ENCODE measurements at places on chromosomes 1 and 21.
A peak's percentile ranks its signal among the peaks of the same experiment; 100 is the strongest.

- DNase-seq = no peak
Observed at GRCh38 chr1:41977326-41977725, 58.6 kb upstream of the HIVEP3 start.

DNA sequence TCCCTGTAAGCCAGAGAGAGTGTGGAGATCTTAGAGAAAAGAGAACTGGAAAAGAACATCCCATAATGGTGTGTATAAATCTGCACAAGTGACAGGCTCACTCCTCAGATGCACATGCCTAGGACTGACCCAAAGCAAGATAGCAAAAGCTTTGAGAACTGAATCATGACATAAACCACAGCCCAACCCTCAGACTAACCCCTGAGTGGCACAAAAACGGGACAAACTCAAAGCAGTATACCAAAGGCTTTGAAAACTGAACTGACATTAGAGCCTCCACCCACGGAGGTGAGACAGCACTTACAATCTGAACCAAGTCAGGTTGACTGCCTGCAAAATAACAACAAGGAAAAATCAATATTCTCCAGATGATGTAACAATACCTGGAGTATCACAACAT, 70.8 kb downstream of the TIAM1 start:
- DNase-seq = no peak

DNA sequence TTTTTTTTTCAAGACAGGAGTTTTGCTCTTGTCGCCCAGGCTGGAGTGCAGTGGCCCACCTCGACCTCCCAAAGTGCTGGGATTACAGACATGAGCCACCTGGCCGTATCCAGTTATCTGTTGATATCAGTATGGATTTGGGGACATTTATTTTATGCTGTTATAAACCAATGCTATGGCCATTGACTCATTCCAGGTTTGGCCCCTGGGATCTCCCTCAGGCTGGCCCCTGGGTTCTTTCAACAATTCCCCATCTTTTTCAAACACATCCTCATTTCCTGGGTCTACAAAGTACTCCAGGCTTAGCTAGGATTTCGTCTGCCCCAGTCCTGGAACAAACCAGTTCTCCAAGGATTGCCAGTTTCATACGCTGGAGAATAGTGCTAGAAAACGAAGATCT, 44.1 kb downstream of the WDR4 start:
- no peak for DNase-seq

GRCh38 chr1:225780630-225781029, 3.0 kb downstream of the SRP9 start:
- no peak for DNase-seq

DNA sequence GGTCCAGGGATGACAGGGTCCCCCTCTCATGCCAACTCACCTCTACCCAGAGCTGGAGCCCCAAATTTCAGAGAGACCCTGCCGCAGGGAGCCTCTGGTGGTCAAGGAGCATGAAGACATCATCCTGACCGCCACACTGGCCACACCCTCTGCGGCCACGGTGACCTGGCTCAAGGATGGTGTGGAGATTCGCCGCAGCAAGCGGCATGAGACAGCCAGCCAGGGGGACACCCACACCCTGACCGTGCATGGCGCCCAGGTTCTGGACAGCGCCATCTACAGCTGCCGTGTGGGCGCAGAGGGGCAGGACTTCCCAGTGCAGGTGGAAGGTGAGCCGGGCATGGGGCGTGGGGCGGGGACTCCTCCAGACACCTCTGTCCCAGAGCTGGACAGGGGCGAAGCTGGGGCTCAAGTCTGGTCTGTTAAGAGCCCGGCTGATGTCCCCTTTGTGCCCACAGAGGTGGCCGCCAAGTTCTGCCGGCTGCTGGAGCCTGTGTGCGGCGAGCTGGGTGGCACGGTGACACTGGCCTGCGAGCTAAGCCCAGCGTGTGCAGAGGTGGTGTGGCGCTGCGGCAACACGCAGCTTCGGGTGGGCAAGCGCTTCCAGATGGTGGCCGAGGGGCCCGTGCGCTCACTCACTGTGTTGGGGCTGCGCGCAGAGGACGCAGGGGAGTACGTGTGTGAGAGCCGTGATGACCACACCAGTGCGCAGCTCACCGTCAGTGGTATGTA, 66.0 kb downstream of the OBSCN start:
- DNase-seq = no peak

DNA sequence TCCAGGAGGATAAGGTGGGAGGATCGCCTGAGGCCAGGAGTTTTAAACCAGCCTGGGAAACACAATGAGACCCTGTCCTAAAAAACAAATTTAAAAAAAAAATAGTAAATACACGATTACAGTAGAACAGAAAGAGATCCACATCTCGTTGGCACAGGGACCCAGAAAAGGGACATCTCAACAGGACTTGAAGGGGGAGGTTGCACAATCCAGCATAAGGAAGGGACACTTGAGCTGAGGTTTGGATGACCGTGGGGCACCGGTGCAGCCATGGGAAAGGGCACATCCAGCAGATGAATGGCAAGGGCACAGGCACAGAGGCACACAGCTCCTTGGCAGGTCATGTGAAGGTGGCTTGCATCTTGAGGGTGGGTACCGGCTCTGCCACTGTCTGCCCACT, 20.5 kb downstream of the TRIM67 start:
- DNase-seq = no peak

DNA sequence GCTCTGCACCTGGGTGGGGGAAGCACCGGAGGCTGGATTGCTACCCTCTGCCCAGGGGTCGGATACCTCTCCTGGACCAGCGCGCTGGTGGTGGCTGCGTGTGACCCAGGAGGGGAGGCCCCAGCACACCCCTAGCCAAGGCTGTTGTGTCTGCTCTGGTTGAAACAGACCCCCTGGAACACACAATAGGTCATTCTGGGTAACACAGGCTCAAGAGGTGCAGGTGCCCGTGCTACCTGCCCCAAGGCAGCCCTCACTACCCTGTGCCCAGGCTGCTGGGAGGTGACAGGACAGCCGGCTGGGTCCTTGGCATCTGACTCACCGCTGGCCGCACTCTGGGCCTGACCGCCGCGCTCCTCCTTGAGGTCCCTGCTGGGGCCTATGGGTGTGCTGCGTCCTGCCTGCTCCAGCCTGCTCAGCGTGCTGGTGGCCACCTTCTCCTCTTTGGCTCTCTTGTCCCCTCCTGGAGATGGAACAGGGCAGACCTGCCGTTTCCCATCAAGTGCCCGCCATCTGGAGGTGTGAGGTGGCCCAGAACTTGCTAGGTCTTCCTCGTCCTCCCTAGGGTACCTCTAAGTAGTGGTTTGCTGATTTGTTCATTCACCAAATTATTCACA, 30.0 kb downstream of the ZBTB17 start:
- DNase-seq = no peak

DNA sequence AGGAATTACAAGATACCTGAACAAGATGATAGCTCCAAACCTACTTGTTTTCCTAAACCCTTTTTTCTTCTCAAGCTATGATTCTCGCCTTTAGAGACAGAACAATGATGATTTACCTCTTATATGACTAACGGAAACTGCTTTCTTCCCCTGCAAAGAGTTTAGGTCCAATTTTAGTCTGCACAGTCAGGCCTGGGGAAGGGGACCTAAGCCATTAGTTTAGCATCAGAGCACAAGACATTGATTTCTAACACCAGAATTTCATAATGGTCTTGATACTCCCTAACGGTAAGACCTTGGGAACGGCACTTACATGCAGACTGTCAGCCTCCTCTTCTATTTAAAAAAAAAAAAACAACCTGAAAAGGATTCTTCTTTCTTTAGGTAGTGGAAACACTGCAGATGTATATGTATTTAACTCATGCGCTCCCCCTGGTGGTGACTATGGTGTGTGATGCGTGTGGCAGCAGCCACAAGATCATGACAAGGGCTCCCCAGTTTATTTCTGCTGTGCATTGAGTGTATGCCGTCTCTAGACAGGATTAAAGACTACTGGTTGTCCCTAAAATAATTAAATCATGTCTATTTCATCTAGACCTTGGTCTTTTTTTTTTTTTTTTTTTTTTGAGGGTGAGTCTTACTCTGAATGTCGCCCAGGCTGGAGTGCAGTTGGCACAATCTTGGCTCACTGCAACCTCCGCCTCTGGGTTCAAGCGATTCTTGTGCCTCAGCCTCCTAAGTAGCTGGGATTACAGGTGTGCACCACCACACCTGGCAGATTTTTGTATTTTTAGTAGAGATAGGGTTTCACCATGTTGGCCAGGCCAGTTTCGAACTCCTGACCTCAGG, 37.3 kb upstream of the TMEM222 start:
- DNase-seq = peak; percentile 86

DNA sequence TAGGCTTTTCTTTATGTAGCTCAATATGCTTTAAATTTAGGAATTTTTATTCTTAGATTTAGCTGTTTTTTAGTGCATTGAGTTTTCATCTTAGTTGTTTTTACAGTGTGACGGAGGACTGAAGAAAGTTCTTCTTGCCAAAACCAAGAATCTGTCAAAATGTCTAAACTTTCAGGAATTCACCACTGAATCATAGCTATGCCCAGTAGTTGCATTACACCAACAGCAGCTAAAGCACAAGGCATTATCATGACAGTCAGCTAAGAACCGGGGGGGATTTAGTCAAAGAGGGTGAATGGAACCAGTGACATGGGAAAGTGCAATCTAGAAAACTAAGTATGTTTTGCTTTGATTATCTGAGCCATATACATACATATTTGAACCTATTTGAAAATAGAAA, 6.5 kb upstream of the C1orf146 start:
- DNase-seq = no peak

DNA sequence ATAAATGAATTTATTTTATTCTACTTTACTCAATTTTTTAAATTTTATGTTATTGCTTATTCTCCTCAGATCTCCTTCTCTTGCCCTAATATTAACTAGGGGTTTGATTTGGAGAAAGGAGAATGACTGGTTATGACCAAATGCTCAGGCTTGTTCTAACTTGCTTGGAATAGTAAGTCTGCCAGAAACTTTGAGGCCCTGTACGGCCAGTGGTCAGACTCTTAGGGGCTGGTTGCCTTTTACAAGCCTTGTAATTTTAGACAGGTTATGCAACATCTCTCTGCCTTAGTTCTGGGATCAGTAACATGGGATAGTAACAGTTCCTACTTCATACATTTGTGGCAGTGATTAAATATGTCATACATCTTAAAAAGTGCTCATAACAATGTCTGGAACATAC, 279.5 kb downstream of the DUSP10 start:
- no peak for DNase-seq

DNA sequence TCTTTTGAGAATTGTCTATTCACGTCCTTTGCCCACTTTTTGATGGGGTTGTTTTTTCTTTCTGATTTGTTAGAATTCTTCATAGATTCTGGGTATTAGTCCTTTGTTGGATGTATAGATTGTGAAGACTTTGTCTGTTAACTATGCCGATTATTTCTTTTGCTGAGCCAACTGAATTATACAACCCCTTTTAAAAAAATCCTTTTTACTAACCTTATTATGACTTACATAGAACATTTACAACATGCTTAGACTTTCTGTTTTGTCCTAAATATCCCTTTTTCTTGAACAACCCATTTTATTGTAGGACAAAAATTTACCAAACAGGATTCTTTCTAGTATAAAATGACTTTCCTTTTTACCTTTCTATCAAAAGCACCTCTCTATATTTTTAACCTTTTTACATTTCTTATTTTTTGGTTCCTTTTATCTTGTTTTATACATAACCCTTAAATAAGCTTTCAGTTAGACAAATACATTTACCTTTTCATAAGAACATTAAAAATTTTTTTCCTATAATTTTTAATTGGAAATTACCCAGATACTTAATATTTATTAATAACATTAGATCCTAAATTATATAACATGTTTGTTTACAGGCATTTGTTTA, 70.4 kb upstream of the TTLL7 start:
- no peak for DNase-seq

- no peak for DNase-seq
Observed at GRCh38 chr21:46115441-46116188, 17.7 kb downstream of the COL6A2 start.

DNA sequence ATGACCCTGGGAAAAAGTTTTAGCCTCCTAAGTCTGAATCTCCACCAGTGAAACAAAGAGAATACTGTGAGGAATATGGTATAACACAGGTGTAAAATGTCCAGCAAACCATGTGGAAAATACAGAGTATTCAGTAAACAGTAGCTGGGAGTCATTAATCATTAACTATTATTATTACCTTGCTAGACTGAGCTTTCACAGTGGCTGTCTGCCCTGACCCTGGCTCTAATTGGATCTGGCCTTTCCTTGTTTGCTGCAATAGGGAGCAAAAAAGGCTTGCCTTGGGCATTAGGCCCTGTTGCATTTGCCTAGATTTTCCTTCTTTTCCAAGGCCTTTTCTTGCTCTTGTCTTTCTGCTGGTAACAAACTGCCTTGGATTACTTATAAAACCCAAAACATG, 179.1 kb upstream of the BEND5 start:
- DNase-seq = no peak

DNA sequence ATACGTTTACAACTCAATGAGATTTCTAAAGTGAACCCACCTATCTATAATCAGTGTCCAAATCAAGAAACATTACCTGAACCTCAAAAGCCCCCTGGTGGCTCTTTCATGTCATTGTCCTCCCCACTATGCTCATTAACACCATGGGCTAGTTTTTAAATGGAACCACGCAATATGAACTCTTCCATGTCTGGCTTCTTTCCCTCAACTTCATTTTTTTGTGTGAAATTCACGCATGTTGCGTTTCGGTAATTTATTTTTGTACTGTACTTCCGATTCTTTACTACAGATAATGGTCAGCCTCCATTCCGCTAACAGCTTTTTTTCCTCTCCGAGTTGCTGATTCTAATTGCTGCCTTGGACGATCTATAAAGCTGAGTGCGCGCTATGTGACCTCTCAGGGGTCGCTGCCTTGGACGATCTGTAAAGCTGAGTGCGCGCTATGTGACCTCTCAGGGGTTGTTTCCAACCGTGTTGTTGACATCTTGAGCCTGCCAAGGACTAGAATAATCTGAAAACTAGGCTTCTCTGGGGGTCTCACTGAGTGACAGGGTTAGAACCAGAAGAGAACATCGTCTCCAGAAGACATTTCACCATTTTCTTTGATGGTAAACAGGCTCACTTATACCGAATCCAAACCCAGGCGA, 1.1 kb upstream of the CACYBP start:
- no peak for DNase-seq

DNA sequence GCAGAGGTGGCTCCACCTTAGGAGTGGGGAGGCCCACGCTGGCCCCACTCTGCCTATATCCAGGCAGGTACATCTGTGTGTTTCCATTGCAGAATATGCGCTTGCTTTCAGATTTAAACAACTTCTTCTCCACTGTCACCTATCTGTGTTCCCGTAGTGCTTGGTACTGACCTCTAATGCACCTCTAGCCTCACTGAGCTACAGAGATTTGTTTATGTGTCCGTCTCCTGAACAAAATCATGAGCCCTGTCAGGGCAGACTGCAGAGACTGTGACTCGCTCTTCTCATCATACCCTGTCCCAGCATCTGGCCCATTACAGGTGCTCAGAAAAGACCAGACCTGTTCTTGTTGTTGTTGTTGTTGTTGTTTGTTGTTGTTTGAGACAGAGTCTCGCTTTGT, 14.5 kb upstream of the LRRC38 start:
- DNase-seq = no peak

- DNase-seq = no peak
Observed at GRCh38 chr1:174874331-174875053, 125.3 kb upstream of the CACYBP start.
